ENCODE measurements at places on chromosomes 11 and 22.

- no peak for DNase-seq
Measured at GRCh38 chr22:20494978-20495860, at the start of gene KLHL22. KLHL22 (minus strand) TSS chr22:20495795; CDS start chr22:20489211, 6,584 bp downstream.

DNA sequence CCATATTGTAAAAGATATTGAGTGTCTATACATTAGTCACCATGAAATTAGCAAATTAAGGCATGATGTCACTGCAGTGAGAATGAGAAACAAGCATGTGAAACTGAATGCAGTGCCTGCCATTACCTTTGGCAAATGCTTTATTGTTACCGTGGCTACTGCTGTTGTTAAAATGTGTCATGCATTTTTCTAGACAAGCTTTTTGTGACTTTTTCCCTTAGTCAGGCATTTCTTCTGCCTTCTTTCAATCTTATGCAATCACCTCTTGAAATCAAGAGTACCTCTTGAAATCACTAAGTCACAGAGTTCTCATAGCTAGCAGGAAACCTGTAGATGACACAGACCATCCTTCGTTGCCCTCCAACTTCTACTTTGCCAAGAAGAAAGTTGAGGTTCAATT lies 461.7 kb upstream of the TENM4 start:
- DNase-seq: no peak

DNA sequence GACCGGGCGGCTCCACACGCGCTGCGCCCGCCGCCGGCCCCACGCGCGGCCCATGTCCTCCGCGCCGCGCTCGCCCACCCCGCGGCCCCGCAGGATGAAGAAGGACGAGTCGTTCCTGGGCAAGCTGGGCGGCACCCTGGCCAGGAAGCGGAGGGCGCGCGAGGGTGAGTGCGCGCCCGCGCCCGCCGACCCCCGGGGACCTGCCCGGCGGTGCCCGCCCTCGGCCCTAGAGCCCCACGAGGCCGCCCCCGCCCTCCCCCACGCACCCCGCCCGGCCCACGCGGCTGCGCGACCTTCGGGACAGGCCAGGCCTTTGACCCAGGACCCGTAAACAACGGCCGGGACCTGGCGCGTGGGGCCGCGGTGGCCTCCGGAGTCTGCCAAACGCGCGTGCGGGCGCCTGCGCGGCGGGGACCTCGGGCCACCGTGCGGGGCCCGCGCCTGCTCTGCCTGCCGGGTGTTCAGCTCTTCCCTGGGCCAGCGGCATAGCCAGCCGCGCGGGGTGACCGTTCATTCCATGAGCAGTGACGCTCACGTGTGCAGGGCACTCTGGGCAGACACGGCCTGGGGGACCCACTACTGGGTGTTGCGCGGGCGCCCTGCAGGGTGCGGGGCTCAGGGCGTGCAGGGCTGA lies at the start of gene PARVB:
Gene PARVB, plus strand, starts transcription at position 15 of the 634 bp plus-strand sequence. Its CDS starts 38 bp downstream, at position 53.
- no peak for DNase-seq

DNA sequence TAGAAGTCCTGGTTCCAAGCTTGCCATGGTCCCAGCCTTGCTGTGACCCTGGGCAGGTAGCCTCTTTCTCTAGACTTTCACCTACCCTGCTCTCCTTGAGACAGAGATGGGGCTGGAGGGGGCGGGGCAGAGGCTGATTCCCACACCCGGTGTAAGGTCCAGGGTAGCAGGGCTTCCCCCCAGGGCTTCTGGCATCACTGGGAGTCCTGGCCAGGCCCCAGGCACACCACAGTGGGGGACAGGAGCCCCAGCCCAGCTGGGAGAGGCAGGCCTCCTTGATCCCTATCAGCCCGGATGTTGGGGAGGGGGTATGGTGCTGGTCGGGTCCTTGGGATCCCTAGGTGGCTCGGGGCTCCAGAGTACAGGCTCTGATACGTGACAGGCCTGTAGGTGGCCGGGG lies 1.7 kb upstream of the NUDT8 start:
- no peak for DNase-seq

DNA sequence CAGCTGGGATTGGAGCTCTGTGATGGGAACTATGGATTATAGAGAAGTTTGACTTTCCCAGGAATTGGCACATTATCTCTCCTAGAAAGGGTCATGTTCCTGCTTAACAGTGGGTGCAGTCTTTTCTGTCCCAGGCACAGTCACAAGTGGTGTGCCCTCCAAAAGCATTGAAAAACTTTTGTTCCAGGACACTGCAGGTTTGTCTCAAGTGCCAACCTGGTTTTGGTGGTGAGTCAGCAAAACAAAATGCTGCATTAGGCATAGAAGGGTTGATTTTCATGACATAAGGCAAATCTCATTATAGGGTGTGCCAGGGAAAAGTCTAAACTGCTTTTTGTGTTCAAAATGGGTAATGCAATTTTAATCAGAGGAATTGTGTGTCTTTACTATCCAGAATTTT lies 4.9 kb downstream of the HTATIP2 start:
- no peak for DNase-seq

- no peak for DNase-seq
Measured at GRCh38 chr11:46913484-46913883, 4.9 kb downstream of the LRP4 start.

DNA sequence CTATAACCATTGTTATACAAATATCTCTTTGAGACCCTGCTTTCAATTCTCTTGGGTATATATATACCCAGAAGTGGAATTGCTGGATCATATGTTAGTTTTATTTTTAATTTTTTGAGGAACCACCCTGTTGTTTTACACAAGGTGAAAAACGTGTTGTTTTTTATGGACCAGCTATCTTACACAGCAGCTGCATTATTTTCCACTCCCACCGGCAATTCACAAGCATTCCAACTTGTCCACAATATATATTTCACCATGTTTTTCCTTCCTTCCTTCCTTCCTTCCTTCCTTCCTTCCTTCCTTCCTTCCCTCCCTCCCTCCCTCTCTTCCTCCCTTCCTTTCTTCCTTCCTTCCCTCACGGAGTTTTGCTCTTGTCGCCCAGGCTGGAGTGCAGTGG lies 6.3 kb upstream of the APOL5 start:
- no peak for DNase-seq

DNA sequence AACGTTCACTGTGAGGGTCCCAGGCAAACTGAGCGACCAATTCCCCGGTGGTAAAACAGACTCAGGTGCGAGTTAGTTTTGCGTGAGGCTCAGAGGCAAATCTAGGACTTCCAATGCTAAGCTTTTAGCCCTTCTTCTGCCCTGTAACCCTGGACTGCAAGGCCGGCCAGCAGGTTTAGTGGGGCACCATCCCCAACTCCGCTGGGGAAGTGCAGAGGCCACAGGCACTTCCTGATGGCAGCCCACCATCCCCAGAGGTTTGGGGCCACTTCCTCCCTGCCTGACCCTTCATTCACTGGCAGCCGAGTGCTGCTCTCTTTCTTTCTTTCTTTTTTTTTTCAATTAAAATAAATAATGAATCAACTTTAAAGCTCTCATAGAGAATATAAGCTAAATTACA lies 124.6 kb upstream of the B3GAT1 start:
- DNase-seq: no peak

GRCh38 chr22:29348041-29348440 lies 32.5 kb upstream of the RASL10A start:
- no peak for DNase-seq

GRCh38 chr11:45890886-45891550 lies 5.6 kb downstream of the MAPK8IP1 start:
- no peak for DNase-seq

- no peak for DNase-seq
Measured at GRCh38 chr11:69014084-69014851, 1.2 kb upstream of the MRGPRF start.

- no peak for DNase-seq
Measured at GRCh38 chr11:41053894-41054293, 405.6 kb downstream of the LRRC4C start.

DNA sequence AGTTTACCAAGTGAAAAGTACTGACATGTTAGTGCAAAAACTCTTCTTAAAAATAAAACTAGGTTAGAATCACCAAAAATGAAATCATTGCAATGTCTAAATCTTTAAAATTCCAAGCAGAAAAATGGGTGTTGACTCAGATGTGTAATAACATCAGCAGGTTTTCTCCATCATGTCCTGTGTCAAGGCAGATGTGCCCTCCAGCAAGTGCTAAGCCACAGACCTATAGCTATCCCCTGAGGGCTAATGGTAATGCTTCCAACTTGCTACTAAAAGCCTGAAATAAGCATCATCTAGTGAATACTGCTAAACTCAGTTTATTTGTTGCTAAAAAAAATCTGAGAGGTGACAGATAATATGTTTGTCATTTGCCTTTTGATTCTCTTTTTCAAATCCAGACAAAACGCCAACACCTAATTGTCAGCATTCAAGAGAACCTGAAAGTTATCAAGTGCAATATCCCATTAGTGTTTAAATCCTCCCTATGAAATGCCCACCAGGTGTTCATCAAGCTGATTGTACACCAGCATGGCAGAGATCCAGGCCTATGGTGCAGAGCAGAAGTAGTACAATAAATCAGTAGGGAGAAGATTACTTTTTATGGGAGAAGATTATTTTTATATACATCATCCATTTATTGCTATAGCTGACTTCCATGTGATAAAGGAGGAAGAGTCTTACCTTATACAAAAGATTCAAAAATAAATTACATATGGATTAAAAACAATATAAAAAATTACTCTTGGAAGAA lies 55.1 kb upstream of the SYT9 start:
- no peak for DNase-seq

DNA sequence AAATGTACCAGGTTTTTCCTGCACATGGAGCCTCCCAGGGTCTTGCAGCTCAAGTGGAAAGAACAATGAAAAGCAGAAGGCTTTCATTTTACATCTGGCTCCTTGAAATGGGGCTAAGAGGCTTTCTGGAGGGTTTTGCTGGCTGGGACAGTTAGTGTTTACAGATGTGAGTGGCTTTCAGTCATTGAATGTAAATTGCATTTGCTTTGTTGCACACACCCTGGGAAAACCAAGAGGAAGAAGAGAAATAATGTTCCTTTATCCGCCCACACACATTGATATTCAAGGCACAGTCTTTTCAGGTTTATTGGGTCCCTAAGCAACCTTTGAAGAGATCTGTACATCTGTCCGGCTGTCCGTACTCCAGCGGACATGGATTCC lies 144.5 kb downstream of the SPON1 start:
- DNase-seq: no peak

- DNase-seq: no peak
Measured at GRCh38 chr11:113618360-113618759, 87.7 kb downstream of the TMPRSS5 start.

GRCh38 chr22:23838681-23839468 lies at the start of gene DERL3:
DERL3 (minus strand) TSS chr22:23839006; CDS start chr22:23838987, 19 bp downstream.
- DNase-seq: peak; percentile 86

DNA sequence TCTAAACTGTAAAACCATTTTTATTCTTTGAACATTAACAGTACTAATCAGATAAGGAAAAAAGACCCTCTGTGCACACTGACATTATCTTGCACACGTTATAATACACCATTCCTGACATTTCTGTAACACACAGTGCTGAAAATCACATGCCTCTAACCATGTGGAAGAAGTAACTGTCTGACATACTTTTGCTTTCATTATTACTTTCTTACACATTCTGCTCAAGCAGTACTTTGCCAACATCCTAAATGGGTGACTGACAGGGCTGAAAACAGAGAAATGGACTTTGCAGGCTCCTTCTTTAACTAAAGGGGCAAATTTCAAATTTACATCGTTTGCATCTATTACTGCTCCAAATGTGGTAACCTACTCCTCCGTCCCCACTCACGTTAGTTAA lies 22.8 kb upstream of the TP53AIP1 start:
- no peak for DNase-seq

GRCh38 chr11:83751041-83751440 lies 464.9 kb upstream of the CCDC90B start:
- no peak for DNase-seq

- DNase-seq: no peak
Measured at GRCh38 chr11:40722179-40722795, 737.2 kb downstream of the LRRC4C start.

DNA sequence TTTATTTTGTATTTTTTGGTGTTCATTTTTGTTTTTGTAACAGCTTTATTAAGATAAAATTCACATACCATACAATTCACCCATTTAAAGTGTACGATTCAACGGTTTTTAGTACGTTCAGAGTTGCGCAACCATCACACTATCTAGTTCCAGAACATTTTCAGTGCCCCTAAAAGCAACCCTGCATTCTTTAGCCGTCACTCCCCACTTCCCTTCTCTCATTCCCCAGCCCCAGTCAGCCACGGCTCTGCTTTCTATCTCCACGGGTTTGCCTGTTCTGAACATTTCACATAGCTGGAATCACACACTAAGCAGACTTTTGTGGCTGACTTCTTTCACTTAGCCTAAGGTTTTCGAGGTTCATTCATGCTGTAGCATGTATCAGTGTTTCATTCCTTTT lies 9.6 kb upstream of the KCNQ1OT1 start:
- DNase-seq: no peak

DNA sequence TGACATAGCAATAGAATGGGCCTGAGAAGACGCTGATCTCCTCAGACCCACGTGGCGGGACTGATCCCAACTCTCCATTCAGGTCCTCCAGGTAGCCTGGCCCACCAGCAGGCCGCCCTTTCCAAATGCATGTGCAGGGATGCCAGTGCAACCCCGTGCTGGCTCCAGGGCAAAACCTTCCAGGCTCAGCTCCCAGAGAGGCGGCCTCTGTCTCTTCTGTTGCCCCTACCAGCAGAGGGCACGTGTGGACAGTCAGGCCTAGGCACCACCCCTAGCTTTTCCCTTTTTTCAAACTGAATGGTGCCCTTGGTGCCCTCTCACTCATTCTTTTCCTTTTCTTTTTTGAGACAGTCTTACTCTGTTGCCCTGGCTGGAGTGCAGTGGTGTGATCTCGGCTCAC lies 121.7 kb downstream of the OSBP2 start:
- DNase-seq: no peak

DNA sequence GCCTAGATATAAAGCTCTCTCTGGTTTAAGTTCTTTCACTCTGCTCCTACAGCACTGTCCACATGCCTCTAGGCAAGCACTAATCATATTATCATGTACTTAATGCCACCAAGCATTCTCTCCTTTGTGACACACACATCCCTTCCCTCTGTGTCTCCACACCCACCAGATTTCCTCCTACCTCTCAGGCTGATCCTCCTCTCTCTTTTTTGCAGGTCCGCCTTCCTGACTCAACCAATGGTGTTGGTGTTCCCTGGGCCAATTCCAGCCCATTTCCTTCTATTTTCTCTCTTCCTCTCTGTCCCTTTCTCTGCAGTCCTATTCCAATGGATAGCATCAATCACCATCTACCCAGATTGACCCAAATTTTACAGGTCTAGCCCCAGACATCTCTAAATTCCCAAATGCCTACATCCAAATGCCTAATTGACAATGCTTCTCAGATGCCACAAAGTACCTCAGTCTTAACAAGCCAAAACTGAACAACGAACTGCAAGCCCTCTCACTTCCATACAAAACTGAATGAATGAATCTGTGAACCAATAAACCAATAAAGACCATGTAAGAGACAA lies 504 bp upstream of the ZNF215 start:
- no peak for DNase-seq

All from stimulated activated CD4-positive, alpha-beta T cell treated with anti-CD3 and anti-CD28 coated beads, TNF-alpha, amount 100 ng/mL, for 1 hour (primary cell).